ENCODE measurements at places on chromosomes 2 and 18. TPM values are rescaled to one million over a fixed set of nuclear protein-coding genes. Genes with fewer than 3 reads are reported as not detected.

Gene CFC1
- not detected for total RNA-seq

DNA sequence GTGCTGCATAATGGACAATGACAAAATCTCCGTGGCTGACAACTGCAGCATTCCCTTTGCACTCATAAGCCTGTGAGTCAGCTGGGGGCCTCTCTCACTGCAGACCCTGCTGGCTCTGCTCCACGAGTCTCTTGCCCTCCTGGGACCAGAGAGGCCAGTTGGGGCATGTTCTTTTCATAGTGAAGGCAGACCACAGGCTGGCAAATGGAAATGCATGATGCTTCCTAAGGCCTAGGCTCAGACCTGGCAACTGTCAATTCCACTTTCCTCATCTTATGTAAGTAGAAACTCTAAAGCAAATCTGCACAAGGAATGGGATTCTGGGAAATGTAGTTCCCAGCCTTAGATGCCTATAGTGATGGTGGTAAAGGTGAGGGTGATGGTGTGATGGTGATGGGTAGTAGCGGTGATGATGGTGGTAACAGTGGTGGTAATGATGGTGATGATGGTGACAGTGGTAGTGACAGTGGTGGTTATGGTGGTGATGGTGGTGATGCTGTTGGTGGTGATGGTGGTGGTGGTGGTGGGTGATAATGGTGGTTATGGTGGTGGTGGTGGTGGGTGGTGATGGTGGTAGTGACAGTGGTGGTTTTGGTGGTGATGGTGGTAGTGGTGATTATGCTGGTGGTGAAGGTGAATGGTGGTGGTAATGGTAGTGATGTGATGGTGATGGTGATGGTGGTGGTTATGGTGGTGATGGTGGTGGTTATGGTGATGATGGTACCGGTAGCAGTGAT, 185.8 kb upstream of the ARL4C start:
- no peak for DNase-seq
- H3K4me3 ChIP-seq = no peak overlapping the region
- no peaks in the 10 kb centered on the region for H3K4me1 ChIP-seq
- H3K27me3 ChIP-seq = no peaks in the 10 kb centered on the region

DNA sequence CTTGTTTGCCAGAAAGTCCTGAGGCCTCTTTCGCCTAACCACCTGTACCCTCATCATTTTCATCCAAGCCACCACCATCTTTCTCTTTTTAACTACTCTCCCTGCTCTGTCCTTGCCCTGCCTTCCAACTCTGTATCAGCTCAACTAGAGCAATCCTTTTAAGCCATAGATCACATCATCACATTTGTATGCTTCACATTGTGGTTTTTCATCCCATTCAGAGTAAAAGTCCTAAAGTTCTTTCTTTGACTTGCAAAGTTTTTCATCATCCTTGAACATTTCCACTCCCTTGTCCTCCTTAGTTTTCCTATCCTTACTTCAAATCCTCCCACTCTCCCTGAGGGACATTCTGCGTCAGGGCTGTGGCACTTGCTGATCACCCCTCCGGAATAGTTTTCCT, 73.9 kb downstream of the SLC39A10 start:
- no peak overlapping the region for H3K27ac ChIP-seq
- H3K27me3 ChIP-seq = no peaks in the 10 kb centered on the region

DNA sequence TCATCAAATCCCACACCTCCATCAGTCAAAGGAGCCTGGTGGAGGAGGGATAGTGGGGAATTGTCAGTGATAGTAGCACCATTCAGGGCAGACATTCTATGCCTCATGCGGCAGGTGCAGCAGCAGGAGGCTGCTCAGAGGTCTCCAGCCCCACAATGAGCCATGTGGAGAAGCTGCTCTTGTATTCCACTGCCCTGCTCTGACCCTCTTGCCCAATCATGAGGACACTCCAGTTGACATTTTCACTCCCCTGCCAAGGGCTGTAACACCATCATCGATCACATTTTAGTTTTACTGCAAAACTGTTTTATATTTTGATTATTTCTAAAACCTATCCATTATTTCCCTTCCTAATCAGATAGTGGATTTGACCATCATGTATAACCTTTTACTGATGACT, 487.6 kb upstream of the KLHL29 start:
- DNase-seq = no peak
- no peaks in the 10 kb centered on the region for H3K4me1 ChIP-seq
- no peak overlapping the region for H3K4me3 ChIP-seq

Data from CD8-positive, alpha-beta memory T cell (primary cell).